ENCODE measurements at places on chromosomes 7 and 10.

DNA sequence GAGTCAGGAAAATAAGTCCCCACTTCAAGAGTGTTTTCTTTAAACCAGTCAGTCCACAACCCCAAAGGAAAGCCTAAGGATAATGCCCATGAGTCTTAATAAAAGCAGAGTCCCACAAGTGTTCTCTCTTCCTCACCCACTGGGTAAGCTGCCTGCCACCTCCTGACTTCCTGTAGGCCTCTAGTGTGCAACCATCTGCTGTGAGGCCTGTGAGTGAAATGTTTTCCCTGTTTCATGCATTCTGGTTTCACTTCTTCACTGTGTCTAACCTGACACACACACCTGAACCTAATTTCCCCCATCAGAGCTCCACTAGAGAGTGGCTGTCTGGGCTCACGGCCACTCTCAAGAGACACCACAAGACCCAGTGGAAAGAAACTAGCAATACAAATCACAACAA lies 38.9 kb upstream of the GDF10 start:
- DNase-seq = no peak

DNA sequence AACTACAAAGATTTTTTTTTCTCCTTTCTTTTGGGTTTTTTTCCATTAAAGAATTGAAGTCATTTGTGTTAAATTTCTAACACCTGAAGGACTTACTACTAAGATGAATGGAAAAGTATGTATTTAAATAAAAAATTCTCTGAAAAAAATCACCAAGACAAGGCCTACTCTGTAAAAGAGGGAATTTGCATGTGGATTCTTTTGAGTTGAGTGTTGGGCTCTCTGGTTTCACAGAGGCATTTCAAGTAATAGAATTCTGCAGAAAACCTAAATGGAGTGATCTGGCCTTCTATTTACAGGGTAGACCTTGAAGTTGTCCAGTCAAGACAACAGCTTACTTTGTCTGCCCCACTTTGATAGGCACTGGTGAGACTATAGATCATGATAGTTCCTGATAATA lies 4.1 kb downstream of the LRRC17 start:
- no peak for DNase-seq

DNA sequence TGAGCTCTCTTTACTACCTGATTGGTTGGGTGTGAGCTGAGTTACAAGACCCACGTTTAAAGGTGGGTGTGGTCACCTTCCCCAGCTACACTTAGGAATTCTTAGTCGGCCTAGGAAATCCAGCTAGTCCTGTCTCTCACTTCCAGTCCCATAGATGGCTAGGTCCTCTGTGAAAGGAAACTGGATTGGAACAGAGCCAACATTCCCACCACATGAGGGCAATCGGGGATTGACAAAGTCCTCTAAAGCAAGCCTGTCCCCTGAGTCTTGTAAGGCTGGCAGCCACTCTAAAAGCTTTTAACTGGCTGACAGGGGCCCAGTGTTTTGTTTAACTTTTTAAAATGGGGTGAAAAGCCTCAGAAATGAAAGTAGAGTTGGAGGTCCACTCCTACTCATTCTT lies 15.1 kb upstream of the CROT start:
- no peak for DNase-seq

- no peak for DNase-seq
Observed at GRCh38 chr10:62636825-62637248, 167.7 kb upstream of the ADO start.

DNA sequence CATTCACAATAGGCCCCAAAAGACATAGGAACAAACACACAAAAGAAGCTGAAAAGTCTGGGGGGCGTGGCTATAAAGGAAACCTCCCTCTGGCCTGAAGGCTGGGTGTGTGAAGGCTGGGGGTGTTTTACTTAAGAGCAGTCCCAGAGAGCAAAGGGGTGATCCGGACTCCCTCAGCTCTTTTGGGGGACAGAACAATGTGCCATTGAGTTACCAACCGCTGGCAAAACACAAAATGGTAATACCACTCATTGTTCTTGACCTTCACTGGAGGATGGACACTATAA lies 189.0 kb downstream of the COBL start:
- DNase-seq = no peak

GRCh38 chr7:140673063-140673773 lies 473 bp downstream of the ADCK2 start:
- peak; percentile 55 for DNase-seq

DNA sequence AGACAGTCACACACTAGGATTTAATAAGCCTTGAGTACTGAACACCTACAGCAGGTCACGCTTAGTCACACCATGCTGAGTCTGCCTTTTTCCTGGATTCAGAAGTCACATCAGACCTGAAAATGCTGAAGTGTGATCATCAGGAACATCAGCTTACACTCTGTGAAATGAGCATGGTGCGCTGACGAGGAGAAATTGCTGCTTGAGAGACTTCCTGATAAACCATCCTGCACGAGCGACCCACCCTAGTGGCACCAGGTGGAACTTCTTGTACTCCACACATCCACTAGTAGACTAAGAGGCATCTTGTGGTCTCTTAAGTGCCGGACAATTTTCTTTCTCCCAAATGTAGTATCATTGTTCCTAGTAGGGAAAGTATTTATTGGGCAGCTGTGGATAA lies 51.8 kb upstream of the MRLN start:
- no peak for DNase-seq

DNA sequence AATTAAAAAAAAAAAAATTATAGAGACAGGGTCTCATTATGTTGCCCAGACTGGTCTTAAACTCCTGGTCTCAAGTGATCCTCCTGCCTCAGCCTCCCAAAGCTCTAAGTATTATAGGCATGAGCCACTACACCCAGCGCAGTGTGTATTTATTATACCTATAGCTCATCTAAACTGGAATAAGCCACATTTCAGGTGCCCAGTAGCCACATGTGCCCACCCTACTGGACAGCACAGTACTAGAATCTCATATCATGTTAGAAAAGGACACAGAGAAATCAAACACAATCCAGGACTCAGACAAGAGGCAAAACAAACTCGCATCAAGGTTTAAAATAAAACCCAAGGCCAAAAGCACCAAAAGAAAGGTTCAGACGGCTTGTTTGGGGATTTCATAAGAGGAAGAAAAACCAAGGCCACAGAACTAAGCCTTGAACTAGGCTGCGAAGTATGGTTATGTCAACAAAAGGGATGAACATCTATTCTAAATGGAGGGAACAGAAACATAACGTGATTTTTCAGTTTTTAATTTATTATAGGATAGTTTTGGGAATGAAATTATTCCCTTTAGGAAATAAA lies 32.3 kb downstream of the SLC16A9 start:
- DNase-seq = no peak

GRCh38 chr7:102463841-102464576 lies 654 bp downstream of the ALKBH4 start:
- DNase-seq = no peak

GRCh38 chr7:44476313-44476712 lies 14.1 kb downstream of the NUDCD3 start:
- DNase-seq = no peak

GRCh38 chr7:139522830-139523198 lies 671 bp upstream of the CLEC2L start:
- no peak for DNase-seq
